ENCODE measurements at places on chromosomes 7 and 10. TPM values are rescaled to one million over a fixed set of nuclear protein-coding genes. Genes with fewer than 3 reads are reported as not detected.

DNA sequence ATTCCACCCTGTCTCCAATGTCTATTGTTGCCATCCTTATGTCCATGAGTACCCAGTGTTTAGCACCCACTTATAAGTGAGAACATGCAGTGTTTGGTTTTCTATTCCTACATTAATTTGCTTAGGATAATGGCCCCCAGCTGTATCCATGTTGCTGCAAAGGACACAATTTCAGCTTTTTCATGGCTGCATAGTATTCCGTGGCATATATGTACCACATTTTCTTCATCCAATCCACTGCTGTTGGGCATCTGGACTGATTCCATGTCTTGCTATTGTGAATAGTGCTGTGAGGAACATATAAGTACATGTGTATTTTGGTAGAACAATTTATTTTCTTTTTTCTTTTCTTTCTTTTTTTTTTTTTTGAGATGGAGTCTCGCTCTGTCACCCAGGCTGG, 68.2 kb downstream of the TMEM178B start:
- DNase-seq = no peak

DNA sequence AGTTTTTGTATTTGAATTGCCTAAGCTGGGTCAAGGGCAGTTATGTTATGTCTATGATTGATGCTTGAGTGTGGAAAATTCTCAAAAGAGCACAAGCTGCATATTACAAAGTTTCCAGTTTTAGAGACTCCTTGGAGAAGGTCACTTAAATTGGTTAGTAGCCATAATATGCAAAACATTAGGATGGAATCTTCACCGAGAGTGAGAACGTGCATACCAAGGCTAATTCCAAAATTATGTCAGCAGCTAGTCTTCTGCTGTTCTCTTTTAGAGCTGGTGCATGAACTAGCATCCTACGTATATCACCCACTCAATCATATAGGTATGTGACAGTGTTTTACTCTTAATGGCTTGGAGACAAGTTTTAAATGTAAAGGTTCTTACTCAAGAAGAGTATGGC, 49.2 kb downstream of the MKX start:
- no peak for DNase-seq

GRCh38 chr7:39733881-39734632, 110.7 kb downstream of the RALA start:
- peak; percentile 73 for DNase-seq

GRCh38 chr7:105879782-105880181, 3.4 kb upstream of the ATXN7L1 start:
- no peak for DNase-seq

GRCh38 chr10:95451568-95452524, 109.3 kb downstream of the SORBS1 start:
- DNase-seq = no peak

GRCh38 chr7:138864667-138865066, 66.7 kb upstream of the ATP6V0A4 start:
- DNase-seq = no peak

DNA sequence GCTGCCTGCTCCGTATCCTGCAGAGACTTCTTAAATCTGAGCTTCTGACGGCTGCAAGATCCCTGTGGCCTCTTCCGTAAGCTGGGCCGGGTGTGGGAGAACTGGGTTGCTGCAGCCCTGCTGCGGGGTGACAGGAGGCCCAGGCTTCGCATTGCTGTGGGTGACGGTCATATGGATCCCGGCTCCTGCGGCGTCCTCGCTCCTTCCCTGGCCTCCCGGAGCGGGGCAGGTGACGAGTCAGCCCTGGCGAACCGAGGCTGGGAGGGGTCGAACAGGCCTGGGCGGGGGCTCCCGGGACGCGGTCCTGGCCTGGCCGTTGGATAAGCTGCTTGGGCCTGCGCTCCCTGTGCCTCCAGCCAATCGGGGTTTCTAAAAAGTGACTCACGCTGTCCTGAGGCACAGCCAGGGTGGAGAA, 7.8 kb upstream of the UBE2D1 start:
- DNase-seq = no peak

DNA sequence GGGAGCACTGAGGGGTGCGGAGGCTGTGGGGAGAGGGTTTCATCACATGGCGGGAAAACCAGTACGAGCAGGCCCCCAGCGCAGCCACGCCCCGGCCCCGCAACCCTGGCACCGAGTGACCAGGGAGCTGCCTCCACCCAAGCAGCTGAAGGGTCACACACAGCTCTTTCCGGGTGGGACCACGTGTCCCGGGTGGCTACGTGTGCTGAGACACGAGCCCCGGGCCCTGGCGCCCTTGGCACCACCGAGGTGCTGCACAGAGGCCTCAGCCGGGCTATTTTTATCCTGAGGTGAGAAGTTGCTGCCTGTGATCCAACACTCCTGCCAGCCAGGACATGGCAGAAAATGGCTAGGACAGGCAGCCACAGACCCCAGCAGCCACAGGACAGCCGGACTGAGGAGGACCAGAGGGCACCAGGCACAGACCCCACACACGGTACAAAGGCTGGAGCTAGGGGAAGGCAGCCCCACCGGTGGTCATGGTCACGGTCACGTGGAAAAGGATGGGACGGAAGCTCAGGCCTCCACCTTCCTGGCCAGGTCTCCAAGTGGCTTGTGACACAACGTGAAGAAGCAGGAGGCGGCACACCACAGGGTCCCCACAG, 223.7 kb downstream of the MAD1L1 start:
- no peak for DNase-seq

DNA sequence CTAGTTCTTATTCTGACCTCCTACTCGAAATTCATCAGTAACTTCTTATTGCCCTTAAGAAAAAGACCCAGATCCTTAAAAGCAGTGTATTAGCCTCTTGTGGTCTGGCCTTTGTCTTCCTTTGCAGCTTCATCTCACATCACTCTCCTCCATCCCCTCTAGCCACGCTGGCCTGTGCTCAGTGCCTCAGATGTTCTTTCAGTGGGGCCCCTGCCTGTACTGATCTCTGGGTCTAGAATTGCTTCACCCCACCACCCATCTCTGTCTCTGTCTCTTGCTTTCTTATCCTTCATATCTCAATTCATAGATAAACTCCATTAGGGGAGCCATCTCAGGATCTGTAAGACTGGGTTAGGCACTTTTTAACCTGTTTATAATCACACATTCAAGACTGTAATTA, 1178.5 kb upstream of the C7orf33 start:
- no peak for DNase-seq

DNA sequence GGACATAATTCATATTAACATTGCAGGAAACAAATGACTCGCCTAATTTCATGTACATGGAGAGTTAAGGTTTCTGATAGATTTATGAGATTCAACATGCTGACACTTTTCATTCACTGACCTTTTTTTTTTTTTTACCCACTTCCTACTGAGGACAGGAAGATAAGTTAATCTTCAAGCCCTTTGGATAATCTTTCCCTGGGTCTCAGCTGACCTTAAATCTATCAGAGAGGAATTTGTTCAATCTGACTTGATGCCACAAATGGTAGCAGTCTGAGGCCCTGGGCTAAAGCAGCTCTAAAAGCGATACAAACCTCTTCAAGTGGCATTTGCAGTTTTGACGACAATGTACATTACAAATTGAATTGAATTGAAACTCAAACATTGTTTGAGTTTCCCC, 493.3 kb upstream of the SORCS1 start:
- DNase-seq = no peak

- DNase-seq = peak; percentile 30
These were observed 55.1 kb downstream of the VOPP1 start for GRCh38 chr7:55517191-55517633.

GRCh38 chr10:28986117-28986792, 302.6 kb upstream of the LYZL1 start:
- no peak for DNase-seq

- no peak for DNase-seq
These were observed 101.4 kb downstream of the SEMA3E start for GRCh38 chr7:83547526-83547925.

DNA sequence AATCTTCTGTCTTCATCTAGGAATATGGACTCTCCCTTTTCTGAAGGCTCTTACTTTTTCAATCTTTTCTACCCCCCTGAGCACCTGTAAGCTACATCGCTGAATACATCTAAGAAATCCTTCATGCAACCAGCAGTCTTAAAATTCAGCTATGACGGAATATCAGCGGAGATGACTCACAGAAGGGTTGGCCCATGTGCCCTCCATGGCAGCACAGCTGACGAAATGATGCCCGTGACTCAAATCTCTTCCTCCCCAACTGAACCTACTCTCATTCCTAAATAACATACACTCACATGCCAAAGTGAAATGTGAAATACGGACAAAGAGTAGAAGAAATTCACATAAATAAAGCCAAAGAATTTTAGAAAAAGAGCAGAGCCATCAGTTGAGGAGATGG, 30.3 kb upstream of the NCAPG2 start:
- no peak for DNase-seq

GRCh38 chr10:8269976-8270375, 215.5 kb downstream of the GATA3 start:
- no peak for DNase-seq

DNA sequence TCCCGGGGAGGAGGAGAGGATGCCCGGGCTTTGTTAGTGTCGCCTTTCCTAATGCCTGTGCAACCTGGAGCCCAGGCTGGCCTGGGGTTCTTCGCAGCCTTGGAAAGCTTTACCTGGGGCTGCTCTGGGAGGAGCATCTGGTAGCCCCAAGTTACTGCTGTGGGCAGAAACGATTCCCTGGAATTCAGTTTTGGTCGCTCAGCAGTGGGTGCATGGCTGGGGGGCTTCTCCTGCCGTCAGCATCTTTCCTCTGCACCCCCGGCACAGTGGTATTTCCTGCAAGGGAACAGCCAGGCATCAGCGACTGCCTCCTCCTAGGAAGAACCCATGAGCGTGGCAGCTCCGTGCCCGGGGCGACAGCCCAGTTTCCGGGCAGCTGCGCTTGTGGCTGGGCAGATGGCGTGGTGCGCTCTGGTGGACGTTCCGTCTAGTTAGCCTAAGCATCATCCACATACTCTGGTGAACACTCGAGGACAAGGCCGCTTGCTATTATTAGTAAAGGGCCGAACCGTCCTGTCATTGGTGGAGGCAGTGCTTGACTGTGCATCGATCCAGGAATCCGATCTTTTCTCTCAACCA, 107.0 kb upstream of the BTBD16 start:
- no peak for DNase-seq

DNA sequence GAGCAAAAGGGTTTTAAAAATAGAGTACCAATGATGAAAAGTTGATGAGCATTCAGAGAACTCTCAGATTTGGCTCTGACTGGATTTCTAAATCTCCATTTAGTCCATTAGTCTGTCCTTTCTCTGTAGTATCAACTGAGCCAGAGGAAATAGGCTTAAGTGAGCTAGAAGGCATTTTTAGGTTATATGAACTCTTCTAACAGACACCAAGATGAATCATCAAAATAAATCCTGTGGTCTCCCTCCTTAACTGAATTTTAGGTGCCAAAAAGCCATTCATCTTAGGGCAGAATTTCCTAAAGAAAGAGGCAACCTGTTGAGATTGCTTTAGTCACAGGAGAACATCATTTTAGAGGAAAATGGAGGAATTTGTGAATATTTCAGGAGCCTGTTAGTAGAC, 305.1 kb downstream of the AUTS2 start:
- DNase-seq = no peak

- DNase-seq = peak; percentile 3
These were observed 186.7 kb upstream of the HGF start for GRCh38 chr7:81956520-81956919.

GRCh38 chr10:79065853-79066252, 2.9 kb upstream of the ZMIZ1 start:
- no peak for DNase-seq

GRCh38 chr7:148487912-148488311, 102.7 kb upstream of the C7orf33 start:
- DNase-seq = no peak

DNA sequence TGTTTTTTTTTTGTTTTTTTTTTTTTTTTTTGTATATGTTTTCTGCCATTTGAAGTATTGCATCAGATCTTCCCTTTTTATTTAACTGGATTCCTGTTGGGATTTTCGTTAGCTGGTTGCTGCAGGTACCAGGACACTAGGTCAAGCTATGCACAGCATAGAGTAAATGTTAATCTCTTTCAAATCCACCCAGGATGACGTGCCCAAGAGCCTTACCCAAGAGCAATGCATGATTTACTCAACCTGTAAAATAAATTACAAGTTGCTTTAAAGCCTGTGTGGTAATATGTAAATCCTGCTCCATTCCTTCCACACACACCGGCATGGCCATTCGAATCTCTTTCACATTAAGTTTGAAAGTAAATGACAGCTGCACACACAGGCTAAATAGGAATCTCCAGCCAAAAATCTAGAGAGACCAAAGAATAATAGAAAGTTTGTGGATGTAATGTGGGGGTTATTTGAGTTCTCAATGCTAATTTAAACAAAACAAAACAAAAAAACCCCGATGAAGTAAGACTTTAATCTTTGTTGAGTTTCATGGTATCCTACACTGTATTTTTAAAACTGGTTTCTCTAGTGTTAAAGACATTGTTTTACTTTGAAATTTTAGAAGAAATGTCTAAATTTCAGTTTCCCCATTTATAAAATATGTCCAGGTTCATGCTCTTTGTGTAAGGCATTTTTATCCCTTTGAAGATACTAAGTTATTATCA, 167.9 kb downstream of the FRMD4A start:
- DNase-seq = no peak

DNA sequence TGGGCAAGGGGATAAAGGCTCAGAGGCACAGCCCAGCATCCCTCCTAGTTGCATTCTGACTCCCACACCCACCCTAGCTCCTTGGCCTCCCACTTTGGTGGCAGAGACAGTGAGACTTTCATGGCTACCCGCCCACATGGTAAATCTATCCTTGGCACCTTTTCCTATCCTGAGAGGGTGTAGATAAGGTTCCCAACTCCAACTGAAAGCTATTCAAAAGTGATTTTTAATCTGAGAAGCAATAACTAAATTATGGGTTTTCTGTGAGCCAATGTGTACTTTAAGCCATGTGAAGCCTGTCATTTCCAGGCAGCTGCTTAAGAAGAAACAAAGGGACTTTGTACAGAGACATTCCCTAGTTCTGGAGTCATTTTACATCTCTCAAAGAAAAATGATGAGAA, 9.1 kb downstream of the LAMB1 start:
- no peak for DNase-seq

- peak; percentile 17 for DNase-seq
These were observed 487.7 kb downstream of the TYW1 start for GRCh38 chr7:67484244-67484751.

Gene MYH16
- not detected for total RNA-seq

Gene AKR1D1
- total RNA-seq = not detected

Gene GRM3
- total RNA-seq = not detected

Gene SYT15
- total RNA-seq = 1.1 TPM

Gene DMBT1
- not detected for total RNA-seq

Gene TMEM213
- total RNA-seq = not detected

Gene VIPR2
- not detected for total RNA-seq

Gene SUMF2
- total RNA-seq = 112 TPM

Gene PANK1
- total RNA-seq = 1.8 TPM

Gene NUDT5
- 39.1 TPM for total RNA-seq

Gene ANXA8
- total RNA-seq = not detected

Gene PAPOLB
- 0.07 TPM for total RNA-seq

Gene GRM8
- total RNA-seq = not detected

Gene CTAGE6
- 1.9 TPM for total RNA-seq

Gene CARD11
- 129 TPM for total RNA-seq

Gene CNTNAP2
- total RNA-seq = 7.4 TPM

Gene IGFBP3
- not detected for total RNA-seq

Gene GFRA1
- not detected for total RNA-seq

All from B cell (primary cell).